ENCODE measurements at places on chromosomes 1 and 21.
A peak's percentile ranks its signal among the peaks of the same experiment; 100 is the strongest.

- no peak for DNase-seq
These were observed 29.8 kb downstream of the WDR3 start for GRCh38 chr1:117959364-117959763.

DNA sequence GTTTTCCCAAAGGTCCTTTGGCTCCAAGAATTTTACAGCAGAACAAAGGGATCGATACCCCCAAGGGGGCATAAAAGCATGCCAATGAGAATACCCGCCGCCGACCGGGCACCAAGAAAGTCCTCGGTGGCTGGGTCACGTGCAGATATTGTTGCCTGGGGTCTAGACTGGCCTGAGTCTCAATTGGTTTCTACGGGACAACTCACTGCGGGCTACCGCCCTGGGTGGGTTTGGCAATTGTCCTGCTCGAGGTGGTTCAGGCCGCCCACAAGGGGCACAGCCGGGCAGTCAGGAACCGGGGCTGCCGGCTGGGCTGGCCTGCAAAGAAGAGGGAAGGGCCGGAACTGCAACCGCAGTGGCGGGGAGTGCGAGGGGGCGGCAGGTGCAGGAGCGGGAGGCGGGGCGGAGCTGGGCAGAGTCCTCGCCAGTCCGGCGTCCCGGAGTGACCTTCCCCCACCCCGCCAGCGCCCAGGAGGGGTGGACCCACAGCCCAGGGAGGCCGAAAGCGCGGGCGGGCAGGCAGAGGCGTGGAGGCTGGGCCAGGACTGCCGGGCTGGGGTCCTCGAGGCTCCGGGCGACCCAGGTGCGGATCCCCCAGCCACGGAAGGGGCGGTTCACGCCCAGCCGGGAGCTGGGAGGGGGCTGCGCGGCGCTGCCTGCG lies 926 bp upstream of the ATP1B1 start:
- DNase-seq, result peak; percentile 45

GRCh38 chr1:60535713-60536112 lies 462.1 kb upstream of the C1orf87 start:
- DNase-seq, result no peak

- DNase-seq, result no peak
These were observed 215.4 kb downstream of the ZC3H11B start for GRCh38 chr1:219397511-219397910.

DNA sequence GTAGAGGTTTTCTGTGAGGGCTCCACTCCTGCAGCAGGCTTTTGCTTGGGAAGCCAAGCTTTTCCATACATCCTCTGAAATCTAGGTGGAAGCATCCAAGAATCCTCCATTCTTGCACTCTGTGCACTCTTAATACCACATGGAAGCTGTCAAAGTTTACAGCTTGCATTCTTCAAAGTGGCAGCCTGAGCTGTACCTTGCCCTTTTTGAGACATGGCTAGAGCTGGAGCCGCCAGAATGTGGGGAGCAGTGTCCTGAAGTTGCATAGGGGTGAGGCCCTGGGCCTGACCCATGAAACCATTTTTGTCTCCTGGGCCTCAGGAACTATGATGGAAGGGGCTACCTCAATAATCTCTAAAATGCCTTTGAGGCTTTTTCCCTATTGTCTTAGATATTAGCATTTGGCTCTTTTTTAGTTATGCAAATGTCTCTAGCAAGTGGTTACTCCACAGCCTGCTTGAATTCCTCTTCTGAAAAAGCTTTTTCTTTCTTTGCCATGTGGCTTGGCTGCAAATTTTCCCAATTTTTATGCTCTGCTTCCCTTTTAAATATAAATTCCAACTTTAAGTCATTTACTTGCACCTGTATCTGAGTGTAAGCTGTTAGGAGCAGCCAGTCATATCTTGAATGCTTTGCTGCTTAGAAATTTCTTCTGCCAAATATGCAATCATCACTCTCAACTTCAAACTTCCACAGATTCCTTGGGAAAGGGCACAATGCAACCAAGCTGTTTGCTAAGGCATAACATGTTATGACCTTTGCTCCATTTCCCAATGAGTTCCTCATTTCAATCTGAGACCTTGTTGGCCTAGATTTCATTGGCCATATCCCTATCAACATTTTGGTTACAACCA lies 92.1 kb upstream of the ARTN start:
- no peak for DNase-seq

- DNase-seq, result peak; percentile 73
These were observed 241.8 kb downstream of the TRABD2B start for GRCh38 chr1:47755101-47755990.

GRCh38 chr1:237124856-237125462 lies 83.0 kb downstream of the RYR2 start:
- no peak for DNase-seq

GRCh38 chr1:16292739-16293138 lies 55.8 kb upstream of the CPLANE2 start:
- no peak for DNase-seq

DNA sequence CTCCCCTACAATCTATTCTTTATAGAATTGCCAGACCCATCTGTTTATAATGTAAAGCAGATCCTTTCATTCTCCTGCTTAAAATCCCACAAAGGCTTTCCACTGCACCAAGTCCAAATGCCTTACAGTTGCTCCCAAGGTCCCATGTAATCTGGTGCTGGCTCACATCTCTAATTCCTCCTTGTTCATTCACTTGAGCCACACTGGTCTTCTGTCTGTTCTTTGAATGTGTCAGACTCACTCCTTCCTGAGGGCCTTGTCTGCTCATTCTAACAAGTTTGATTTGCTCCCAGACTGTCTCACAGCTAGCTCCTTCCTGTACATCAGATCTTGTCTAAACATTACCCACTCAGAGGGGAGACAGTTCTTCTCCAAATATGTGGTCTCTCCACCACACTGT lies 38.9 kb downstream of the ALG14 start:
- no peak for DNase-seq

DNA sequence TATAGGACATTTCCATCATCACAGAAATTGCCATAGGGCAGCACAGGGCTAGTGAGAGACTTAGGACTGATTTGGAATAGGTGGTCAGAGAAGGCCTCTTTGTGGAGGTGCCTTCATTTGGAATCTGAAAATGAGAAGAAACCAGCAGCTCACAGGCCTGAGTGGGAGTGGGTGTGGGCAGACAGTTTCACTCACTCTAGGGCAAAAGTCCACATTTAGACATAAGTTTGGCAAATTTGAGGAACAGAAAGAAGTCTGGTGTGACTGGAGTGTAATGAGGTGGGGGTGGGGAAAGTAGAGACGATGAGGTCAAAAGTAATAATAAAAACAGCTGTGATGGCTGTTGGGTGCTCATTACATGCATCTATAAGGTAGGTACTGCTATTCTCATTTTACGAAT lies 22.4 kb upstream of the BCAR3 start:
- DNase-seq, result no peak

- no peak for DNase-seq
These were observed 23.9 kb upstream of the FAAH start for GRCh38 chr1:46370214-46370633.

Data from stimulated activated CD4-positive, alpha-beta T cell treated with anti-CD3 and anti-CD28 coated beads, Interleukin-15, amount 100 ng/mL, for 24 hours (primary cell).